ENCODE measurements at places on chromosomes 16 and 17. TPM values are rescaled to one million over a fixed set of nuclear protein-coding genes. Genes with fewer than 3 reads are reported as not detected.

DNA sequence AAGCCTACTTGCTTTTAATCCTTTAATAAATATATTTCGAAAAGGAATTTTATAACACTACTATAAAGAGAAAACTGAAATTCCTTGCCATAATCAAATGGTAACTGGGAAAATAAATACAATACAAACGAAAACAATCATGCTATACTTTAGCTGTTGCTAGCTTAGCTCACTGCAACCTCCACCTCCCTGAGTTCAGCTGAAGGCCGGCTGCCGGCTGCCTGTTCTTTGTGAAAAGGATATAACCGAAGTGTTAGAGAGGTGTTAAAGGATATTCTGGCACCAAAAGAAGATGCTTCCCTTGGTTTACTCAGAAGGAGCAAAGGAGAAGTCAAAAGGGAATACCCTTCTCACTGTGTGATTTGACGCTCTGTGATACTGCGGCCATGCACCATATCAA, 108.5 kb downstream of the CACNG3 start:
- H3K4me3 ChIP-seq, result no peak overlapping the region
- DNase-seq, result no peak
- no peak overlapping the region for H3K27ac ChIP-seq
- H3K27me3 ChIP-seq, result no peaks in the 10 kb centered on the region
- H3K4me1 ChIP-seq, result no peaks in the 10 kb centered on the region
- H3K36me3 ChIP-seq, result no peaks in the 10 kb centered on the region

DNA sequence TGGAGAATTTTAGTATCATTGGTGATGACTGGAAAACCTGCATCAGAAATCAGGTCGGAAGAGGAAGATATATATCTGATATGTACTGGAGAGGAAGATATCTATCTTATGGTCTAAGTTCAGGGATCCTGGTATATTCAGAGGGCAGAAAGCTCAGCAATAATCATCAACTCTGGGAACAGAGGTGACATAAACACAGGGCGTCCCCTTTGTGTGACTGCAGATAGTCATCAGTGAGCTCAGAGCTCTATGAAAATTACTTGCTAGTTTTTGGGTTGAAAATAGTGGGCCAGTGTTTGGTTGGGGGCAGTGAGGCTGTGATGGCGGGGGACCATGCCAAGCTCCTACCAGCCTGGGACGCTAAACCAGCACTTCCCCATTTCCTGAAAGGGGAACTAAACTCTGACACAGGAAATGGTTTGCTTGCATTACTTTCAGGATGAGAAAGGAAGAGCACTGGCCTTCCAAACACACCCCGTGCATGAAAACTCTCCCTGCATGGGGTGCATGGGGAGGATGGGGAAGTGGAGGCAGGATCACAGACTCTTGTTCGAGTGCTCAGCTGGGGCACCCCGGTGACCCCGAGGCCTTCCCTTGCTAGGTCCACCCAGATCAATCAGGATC, 15.8 kb downstream of the NOD2 start:
- peak overlapping the region; percentile 62 for H3K27ac ChIP-seq
- H3K4me1 ChIP-seq, result peaks cover 24% of the 10 kb centered on the region
- no peaks in the 10 kb centered on the region for H3K27me3 ChIP-seq
- no peak for DNase-seq

DNA sequence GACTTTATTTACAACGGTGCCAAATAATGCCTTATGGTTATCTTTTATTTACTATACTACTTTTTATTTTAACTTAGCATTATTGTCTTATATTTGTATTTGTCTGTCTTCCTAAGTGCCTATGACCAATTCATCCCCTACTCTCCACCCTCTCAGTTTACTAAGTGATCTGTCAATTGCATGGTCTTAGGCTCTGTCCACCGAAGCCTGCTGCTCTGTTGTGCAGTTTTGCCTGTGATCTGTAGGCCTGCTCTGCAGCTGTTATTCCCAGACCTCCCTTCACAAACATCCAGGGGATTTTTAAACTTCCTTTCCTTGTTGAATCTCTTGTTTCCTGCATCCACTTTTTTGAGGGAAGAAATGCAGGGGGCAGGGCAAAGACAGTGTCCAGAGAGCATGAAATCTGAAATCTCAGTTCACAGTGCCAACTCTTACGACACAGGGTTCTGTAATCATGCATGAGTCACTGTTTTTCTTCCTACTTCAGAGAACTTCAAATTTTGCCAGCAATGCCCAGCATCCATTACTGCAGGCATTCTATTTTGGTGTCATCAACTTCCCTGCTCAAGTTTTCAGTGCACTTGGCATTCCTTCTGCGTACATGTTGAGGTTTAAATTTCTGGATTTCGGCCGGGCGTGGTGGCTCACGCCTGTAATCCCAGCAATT, 11.4 kb downstream of the SLFN5 start:
- H3K27me3 ChIP-seq, result no peaks in the 10 kb centered on the region
- H3K4me3 ChIP-seq, result no peak overlapping the region
- peak overlapping the region; percentile 75 for H3K27ac ChIP-seq
- H3K4me1 ChIP-seq, result peaks cover 59% of the 10 kb centered on the region
- peak; percentile 82 for DNase-seq

The CHST4 gene
- total RNA-seq, result 0.98 TPM

The LRRC37A gene
- total RNA-seq, result 2.4 TPM

The CDH5 gene
- total RNA-seq, result 54.5 TPM

Data from upper lobe of left lung (tissue), 6 donors.